CD4-positive, alpha-beta T cell treated with Interleukin-15 for 4 hours (primary cell): ENCODE measurements at places on chromosomes 6 and 20.

- DNase-seq: no peak
Observed at GRCh38 chr6:81766482-81767069, 14.1 kb upstream of the TENT5A start.

GRCh38 chr20:50194422-50194830, 3.8 kb downstream of the CEBPB start:
- DNase-seq: no peak

DNA sequence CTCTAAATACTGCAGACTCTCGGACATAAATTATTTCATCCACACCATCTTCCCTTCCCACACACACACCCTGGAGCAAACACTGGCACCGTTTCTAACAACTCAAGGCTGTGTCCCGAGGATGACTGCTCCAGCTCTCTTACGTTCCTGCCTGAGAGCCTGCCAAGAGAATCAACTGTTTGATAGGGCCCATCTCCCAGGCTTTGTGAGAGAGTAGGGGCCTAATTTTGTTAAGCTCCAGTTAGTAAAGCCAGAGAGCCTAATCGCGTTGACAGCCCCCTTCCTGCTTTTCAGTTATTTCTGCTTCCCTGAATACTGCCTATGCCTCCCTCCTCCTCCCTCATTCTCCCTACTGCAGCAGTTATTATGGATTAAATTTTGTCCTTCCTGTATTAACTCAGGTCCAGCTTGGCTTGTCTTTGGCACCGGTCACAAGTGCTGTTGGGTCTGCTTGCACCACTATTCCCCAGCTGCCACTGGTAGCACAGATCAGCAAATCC, 118.1 kb upstream of the TMEM181 start:
- DNase-seq: no peak

GRCh38 chr6:89084542-89084941, 4.0 kb downstream of the PNRC1 start:
- DNase-seq: no peak

DNA sequence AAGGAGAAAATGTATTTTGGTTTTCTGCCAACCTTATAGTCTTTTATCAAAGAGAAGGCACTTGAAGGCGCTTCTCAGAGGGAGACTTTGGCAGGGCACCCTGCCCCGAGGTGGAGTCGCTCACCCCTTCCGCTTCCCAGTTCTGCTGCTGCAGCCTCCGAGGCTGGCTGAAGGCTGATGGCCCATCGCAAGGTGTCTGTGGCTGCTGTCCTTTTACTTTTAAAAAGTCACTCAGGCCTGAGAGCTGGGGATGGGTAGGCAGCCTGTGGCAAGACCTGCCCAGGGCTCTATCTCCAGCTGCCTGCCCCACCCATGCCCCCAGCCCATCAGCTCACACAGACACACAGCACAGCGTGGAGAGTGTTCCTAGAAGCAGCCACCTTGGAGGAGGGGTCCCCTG, 206.6 kb upstream of the CST7 start:
- DNase-seq: no peak
